ENCODE measurements at places on chromosomes 4 and X.

GRCh38 chr4:39614487-39615162 is 24.0 kb downstream of the SMIM14 start:
- DNase-seq: no peak

DNA sequence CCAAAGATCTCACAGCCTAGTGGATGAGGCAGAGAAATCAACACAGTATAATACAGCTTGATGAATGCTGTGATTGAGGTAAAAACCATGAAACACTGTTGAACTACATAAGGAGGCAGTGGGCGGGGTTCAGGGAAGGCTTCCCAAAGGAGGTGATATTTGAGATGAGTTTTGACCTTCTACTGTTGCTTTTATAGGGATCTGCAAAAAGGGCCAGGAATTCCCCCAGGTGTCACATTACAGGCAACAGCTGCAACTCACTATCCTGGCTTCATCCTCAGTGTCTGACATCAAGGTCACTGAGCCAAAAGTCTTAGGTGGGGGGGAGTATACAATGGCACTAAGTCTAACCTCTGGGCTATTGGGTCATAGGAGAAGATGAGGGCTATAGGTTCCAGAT is 185.7 kb upstream of the NRK start:
- no peak for DNase-seq

DNA sequence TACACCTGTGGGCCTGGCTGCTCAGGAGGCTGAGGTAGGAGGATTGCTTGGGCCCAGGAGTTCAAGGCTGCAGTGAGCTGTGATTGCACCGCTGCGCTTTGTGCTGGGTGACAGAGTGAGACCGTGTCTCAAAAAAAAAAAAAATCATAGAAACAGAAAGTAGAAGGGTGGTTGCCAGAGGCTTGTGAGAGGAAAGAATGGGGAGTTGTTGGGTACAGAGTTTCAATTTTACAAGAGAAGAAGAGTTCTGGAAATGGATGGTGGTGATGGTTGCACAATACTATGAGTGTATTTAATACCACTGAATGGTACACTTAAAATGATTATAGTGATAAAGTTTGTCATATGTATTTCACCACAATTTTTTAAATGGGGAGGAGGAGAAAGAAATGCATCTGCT is 10.2 kb upstream of the GLOD5 start:
- DNase-seq: no peak

- DNase-seq: no peak
These were observed 876 bp downstream of the MPP1 start for GRCh38 chrX:154804261-154804956.

- DNase-seq: no peak
These were observed 186.4 kb downstream of the SPRY1 start for GRCh38 chr4:123583043-123583442.

GRCh38 chr4:35125995-35126712 is 1118.2 kb downstream of the ARAP2 start:
- DNase-seq: no peak

DNA sequence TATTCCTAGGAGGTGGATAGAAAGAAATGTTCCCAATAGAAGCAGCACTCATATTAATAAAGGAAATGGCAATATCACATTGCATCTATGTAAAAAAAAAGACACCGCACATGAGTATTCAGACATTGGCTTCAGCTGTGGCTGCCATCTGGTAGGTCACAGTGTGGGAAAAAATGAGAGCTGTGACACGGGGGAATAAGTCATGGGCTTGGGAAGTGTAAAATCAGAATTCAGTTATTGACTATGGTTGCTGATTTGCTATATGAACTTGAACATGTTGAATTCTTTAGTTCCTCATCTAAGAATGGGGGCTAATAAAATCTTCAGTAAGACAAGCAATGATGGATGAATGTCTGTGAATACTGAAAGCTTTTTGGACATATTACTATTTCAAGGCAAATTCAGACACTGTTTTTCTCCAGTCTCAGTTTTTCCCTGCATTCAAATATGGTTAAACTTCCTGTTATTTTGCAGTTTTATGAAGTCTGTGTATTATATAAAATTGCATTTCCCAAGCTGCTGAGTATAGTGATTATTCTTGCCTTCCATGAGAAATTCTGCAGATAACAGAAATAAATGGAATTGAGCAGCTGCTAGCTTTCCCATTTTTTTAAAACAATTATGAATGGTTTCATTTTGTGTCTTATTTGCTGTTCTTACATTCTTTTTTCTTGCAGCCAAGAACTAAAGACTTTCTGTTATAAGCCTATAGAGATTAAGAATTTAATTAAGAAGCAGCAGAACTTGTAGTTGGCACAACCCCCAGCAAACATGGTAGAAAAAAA is 221.0 kb downstream of the ANKRD50 start:
- no peak for DNase-seq

- DNase-seq: no peak
These were observed 85.4 kb upstream of the RAPGEF2 start for GRCh38 chr4:159017323-159018026.

DNA sequence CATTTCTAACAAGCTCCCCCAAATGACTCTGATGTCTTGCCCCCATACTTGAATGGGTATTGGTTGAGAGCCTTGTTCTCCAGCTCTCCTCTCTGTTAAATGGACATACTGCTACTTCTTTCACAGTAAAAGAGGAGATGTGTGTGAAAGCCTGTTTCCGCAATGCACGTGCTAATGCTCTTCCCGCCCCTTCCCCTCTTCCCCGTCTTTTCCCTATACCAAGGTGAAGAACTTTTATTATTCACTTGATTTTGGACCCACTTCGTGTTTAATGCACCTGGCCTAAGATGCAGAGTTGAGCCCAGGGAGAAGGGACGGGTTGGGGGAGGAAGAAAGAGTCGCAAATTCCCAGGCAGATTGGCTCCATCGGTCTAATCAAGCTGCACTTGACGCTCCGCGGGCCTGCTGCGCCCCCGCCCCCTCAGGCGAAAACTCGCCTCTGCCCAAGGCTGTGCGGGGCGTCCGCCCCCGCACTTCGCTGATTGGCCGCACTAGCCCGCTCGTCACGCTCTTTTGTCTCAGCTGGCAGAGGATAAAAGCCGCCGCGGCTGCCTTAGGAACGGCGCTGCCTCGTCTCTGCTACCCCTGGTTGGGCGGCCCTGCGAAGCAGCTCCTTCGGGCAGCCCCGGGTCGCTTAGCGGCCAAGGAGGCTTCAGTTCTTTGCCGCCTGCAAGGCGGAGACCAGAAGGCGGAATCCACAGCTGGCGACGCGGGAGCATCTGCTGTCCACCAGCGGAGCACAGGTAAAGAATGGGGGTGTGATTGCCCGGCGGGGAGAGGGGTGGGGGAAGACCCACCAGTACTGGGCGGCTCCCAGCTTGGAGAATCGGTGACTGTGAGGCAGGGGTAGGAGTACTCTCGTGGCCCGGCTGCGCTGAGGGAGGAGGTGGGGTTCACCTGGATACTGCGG is at the start of gene ZCCHC12:
TSS of gene ZCCHC12 (plus strand) at position 562 of the 910 bp plus-strand sequence. CDS start 1,421 bp downstream, outside the sequence.
- no peak for DNase-seq
